ENCODE measurements at places on chromosomes 13 and 19.

- no peak for DNase-seq
Measured at GRCh38 chr13:85497652-85498051, 301.6 kb downstream of the SLITRK6 start.

DNA sequence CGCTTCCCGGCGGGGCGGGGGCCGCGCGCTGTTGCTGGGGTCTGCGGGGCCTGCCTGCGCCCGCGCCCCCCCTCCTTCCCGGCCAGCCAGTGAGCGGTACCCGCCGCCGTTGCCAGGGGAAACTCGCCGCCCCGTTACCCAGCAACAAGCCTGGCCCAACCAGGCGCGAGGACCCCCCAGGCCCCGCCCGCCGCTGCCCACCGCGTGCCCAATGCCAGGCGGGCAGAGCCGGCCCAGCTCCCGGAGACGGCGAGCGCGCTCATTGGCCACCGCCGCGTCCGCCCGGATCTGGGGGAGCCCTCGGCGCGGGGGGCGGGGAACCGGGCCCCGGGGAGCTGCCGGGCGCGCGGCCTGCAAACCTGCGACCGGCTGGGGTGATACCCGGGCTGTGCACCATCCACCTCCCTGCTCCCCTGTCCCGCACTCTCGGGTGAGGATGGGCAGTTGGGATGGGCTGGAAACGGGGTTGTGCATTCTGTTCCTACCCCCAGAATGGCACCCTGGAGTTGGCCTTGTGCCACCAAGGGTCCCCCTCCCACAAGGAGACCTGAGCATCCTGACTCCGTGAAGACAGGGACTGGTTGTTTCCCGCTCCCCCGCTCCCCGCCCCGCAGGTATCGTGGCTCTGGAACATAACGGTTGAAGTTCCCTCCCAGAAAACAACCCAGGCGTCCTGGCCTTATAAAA, 8.8 kb upstream of the BBC3 start:
- DNase-seq: no peak

DNA sequence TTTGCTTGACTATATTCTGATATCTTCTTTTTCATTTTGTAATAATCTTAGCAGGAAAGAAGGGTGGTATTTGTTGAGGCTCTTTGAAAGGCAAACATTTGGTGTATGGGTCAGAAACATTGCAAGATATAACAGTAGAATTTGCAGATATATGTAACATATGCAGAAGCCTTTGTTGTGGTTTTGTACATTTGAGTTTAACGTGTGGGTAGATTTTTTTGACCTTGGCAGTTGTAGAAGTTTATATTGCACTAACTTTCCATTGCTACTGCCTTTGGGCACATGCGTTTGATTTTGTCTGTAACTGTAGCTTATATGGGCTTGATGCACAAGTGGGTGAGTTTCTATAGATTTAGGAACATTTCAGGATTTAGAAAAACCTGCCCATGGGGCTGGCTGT, 78.5 kb upstream of the SPRY2 start:
- DNase-seq: no peak

DNA sequence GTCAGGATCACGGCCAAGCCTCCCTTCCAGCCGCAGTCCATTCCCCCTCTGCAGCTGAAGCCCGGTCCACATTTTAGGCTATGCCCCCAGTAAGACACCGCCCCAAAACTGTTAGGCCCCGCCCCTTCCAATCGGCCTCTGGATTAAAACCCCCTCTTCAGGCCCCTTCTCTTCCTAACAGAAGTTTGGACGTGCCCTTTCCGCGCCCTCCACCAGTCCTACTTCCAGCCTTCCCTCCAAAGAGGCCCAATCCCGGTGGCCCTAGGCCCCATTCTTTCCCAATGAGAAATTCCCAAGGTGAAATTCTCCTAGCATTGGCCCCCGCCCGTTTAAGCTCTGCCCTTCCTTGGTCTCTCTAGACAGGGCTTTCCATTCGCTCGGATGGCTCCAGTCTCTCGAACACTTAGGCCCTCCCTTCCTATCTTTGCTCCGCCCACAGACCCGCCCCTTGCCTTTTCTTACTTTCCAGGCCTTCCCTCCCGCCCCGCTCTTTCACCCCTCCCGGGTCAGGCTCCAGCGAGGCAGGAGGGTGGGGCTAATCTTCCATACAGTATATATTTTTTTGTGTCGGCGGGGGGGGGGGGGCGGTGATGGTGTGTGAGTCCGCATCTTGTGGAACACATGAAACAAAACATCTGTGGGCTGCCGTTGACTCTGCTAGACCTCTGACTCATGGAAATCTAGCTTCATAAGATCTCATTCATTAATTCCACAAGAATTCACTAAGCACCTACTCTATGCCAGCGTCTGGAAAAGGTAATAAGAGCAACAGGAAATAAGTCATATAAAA, 13.6 kb downstream of the LTBP4 start:
- peak; percentile 69 for DNase-seq

DNA sequence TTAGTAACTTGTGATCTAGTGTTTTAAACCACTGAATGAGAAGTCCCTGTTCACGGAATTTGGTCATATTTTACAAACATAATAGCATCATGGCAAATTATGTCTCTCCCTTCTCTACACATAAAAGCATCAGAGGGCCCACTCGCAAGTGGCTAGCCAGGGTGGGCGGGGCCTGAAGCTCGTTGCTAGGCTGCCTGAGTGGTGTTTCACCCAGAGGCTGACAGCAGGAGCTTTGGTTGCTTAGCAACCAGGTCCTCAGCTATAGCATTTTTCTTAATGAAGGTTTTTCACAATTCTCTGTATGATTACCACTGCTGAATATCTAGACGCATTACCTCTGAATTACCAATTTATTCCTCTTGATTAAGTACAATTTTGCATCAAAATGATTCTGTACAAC, 126.5 kb downstream of the NALCN start:
- DNase-seq: peak; percentile 95

- no peak for DNase-seq
Measured at GRCh38 chr13:32932376-32932775, 83.8 kb upstream of the KL start.

Data from NCI-H187 (cell line).